ENCODE measurements at places on chromosomes 5 and 9.

GRCh38 chr5:160685695-160686094 lies 166.3 kb downstream of the ATP10B start:
- no peak for DNase-seq

DNA sequence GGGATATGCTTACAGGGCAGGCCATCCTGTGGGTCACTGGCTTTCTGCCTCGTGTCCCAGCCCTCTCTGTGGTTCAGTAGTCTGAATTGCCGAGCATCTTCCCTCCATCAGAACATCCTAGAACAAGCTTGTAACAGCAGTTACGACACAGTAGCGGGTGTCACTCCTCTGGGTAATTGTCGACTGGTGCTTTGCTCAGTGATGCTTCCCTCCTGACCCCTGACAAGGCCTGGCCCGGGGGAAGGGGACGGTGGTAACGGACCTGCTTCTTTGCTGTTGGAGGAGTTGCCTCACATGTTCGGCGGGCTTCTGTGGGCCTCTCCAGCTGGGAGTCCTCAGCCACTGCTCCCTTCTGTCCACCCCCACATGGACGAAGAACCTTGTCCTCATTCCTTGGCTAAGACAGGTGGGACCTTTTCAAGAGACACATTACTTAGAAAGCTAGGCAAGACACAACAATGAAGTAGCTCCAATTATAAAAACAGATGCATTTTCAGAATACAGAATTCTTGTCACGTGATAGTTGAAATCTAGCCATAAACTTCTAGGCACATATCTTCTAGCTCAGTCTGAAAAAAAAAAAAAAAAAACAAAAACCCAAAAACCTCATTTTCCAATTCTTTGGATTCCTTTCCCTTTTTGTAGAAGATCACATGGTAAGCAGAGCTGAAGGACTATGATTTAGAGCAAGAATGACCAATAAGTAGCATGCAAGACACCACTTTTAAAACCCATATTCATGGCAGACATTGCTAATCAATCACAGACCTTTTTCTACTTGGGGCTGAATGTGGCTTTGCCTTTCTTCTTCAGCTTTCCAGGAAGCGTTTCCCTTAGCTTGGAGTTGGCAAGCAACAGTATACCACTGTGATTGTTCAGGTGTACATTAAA lies 25.0 kb downstream of the HMCN2 start:
- DNase-seq = no peak

DNA sequence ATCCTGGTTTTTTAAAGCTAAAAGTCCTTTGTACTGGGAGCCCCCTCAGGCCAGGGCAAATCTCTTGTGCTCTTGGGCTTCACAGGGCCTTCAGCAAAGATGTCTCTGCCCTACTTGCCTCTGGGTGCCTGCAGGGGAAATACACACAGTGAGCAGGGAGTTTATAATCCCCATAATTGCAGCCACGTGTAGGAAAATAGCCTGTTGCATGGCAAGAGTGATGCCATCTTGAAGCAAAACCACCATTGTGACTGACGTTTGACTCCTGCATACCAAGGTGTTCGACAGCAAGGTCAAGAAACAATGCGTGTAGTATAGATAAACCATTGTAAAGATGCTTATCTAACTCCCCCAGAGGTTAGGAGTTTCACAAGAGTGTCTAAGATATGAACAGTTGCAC lies 11.4 kb upstream of the IL3 start:
- no peak for DNase-seq

DNA sequence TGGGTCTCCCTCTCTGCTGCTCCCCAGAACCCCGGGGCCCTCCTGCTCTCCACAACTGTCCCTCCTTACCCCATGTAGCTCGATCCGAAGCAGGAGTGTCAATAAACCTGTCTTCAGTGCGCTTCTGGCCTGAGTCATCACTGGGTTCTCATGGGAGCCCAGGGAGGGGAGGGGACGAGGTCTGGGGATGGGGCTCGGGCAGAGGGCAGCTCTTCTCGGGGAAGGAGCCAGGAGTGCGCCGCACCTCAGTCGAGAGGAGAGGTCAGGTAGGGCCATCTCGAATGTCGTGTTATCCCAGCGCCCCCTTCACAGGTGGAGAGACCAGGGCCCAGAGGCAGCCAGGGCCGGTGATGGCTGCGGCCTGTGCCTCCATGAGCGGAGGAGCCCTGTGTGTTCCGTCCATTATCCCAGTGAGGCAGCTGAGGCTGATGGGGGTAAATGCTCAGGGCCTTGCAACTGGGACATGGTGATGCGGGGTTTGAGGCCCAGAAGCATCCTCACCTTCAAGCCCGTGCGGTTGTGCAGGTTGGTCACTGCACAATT lies 52.1 kb downstream of the LRSAM1 start:
- peak; percentile 37 for DNase-seq

DNA sequence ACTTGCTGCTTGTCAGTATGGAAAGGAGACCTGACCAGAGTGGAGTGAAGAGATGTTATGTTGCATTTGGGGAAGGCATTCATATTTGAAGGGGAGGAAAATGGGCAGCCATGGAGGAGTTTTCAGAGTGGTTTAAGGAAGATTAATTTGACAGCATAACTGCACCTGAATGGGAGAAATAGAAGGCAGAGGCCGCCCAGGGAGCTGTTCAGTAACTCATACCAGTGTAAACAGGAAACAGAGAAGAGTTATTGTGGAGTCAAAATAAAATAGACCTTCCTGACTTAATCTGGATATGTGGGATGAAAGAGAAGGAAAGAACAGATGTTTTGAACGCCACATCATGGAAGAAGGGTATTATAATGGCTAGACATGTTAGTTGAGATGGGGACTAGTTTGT lies 13.4 kb downstream of the SLC44A1 start:
- no peak for DNase-seq

- DNase-seq = no peak
Observed at GRCh38 chr5:54093081-54093492, 217.3 kb downstream of the ARL15 start.

GRCh38 chr5:170861667-170861916 lies 226 bp upstream of the RANBP17 start:
- DNase-seq = no peak

- DNase-seq = no peak
Observed at GRCh38 chr9:93976081-93976480, 20.9 kb upstream of the BARX1 start.

DNA sequence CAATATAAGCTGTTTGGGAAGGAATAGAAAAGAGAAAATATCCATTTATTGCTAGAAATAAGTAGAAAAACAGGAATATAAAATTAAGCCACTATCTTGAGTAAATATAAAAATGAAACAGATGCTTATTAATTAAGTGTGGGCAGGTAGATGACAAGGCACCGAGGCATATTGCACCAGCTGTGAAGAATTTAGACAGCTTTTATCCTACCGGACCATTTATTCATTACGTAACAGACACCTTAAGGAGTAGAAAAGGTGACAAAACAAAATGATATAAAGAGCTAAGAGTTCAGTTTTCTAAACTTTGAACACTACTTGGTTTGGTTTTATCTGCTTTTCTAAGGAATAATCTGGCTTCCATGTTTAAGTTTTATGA lies 404.1 kb downstream of the PTPRD start:
- no peak for DNase-seq

DNA sequence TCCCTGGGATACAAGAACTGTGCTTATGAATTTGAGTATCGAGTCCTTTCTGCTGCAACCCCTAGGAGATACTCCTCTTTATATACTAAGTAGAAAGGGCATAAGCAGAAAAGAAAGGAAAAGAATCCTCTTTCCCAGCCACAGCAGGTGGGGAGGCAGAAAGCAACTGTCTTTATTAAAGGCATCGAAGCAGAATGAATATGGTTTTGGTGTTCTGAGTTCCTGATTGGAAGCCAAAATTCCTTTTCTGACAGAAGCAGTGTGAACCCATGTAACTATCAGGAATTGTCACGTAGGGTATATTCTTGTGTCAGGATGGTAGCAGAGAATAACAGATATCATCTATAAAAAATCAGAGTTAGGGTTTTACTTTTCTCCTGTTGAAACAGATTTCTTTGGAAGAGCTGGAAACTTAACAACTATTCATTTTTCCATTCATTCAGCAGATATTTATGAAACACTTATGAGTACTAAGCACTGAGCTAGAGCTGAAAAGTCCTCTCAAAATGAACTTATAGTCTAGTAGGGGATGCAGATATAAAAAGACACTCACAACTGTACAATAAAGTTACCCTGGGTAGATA lies 96.5 kb upstream of the LHFPL2 start:
- no peak for DNase-seq

DNA sequence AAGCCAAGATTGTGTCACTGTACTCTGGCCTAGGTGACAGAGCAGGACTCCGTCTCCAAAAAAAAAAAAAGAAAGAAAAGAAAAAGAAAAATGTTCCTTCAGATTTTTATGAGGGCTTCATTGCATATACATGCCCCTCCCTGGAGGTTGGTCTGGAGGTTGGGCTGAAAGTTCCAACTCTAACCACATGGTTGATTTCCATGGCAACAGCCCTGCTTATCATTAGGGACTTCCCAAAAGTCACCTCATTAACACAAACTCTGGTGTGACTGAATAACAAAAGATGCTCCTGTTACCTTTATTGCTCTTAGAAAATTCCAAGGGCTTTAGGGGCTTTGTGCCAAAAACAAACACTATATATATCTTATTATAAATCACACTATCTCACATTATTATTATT lies 113.8 kb downstream of the TMC1 start:
- no peak for DNase-seq

DNA sequence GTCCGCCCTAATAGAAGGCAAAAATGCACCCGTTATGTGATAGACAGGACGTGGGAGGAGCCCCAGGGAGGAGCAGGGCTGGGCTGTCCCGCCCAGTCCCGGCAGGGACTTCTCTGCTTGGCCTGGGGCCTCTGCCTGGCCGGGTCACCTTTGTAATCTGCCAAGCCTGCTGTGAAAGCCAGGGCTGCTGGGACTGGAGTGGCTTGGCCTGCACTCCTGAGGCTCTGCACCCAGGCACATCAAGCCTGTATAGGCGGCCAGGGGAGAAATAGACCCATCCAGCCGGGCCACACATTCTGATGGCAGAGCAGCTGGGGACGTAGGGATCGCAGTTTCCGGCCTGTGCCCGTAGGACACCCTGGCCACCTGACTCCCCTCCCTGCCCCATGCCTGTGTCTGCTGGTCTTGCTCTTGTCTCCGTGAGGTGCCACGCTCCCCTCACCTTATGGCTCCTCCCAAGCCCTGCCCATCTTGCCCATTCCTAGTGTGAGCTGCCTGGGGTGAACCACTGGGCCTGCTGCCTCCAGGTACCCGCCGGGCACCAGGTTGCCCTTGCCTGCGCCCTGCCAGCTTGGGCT lies 28.1 kb downstream of the DYNC2I2 start:
- no peak for DNase-seq

GRCh38 chr9:111599092-111599954 lies at the start of gene PTGR1:
Gene PTGR1 (minus strand): TSS chr9:111599647. CDS start chr9:111597422, 2,225 bp downstream.
- DNase-seq = peak; percentile 87

All from right forelimb (tissue), 1 donor.